ENCODE measurements at places on chromosomes 4 and X.

DNA sequence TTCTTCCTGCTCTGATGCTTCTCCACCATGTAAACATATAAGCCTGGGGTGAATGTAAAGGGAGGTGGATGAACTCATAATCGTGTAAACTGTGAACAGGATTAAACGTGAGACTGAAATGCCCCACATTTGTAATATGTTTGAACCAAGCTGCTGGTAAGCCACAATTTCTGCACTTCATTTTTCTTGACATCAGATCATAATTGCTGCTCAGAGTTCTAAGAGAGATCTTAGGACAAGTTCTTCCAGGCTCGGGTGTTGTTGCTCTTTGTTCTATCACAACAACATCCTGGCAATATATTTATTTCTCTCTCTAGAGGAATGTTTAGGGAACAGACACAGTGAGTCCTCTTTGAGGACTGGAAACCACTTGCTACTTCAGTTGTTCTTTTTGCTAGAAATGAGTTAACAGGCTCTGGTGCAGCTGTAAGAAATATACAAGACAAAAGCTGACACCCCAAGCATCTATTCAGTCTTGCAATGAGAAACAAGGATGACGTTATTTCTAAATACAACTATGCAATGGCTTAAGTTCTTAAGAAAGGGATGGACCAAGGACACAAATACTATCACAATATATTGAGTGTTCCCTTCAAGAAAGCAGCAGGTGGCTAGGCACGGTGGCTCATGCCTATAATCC, 59.6 kb downstream of the LNX1 start:
- no peak for DNase-seq

DNA sequence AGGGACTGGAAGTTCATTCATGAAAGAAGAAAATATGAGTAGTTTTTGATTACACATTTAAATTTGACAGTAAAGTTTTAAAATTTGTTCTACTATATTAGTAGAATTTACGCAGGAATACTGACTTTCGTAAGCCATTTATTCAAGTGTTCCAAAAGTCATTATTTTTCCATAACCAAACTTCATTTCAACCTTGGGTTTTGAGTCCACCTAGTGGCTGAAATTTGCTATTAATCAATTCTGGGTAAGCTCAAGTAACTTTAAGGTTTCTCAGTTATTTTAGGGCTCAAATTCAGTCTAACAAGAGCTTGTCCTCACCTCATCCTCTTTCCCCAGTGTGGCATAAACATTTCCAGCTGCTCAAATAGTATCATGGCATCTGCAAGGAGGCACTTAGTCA, 175.4 kb downstream of the SH3BGRL start:
- peak; percentile 28 for DNase-seq

- no peak for DNase-seq
These were observed 190.1 kb upstream of the ITM2A start for GRCh38 chrX:79557212-79557611.

- DNase-seq: peak; percentile 48
These were observed 2.7 kb upstream of the PYURF start for GRCh38 chr4:88526221-88526815.

GRCh38 chrX:141185366-141185765, 8.4 kb upstream of the LDOC1 start:
- no peak for DNase-seq

DNA sequence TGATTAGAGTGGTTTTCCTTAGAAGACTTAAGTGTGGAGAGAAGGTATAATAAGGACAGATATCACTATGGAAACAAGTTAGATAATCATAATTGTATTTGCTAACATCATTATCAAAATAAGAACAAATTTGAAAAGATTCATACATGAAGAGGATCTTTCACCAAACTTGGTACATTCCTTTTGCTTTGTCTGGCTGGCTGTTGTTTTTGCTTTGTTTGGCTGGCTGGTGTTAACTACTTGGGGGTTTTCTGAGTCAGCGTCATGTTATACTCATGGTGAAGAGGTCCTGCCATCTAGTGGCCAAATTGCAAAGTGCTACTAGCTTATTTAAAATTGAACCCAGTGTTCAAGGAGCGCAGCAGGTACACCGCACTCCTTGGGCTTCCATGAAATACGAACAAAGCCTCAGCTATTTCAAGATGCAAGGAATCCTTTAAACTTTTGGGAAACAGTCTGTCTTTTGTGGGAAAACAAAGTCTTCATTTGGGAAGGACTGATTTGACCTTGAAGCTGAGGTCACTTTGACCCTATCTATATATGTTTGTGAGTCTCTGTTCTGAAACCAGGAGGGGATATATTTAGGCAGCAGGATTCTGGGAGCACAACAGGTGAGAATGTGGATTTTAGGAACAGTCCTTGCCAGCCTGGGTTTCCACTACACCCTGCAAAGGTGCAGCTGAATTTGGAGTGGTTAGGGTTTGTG, 129.7 kb downstream of the PLS3 start:
- DNase-seq: peak; percentile 79

DNA sequence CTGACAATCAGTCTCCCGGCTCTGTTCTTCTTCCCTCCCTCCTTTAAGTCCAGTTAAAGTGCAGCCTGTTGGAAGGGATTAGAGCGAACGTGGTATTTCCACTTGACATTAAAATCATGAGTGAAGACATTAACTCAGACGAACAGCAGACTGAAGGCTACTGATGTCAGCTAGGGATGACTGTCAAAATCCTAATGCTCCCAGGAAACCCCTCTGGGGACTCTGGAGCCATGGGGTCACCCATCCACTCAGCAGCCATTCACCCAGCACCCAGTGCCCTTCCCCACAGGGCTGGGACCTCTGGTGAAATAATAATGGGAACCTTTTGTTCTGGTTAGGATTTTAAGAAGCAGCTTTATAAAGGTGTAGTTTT, 113.9 kb downstream of the DRD5 start:
- DNase-seq: no peak

- no peak for DNase-seq
These were observed 40.3 kb downstream of the MED28 start for GRCh38 chr4:17654701-17655100.

DNA sequence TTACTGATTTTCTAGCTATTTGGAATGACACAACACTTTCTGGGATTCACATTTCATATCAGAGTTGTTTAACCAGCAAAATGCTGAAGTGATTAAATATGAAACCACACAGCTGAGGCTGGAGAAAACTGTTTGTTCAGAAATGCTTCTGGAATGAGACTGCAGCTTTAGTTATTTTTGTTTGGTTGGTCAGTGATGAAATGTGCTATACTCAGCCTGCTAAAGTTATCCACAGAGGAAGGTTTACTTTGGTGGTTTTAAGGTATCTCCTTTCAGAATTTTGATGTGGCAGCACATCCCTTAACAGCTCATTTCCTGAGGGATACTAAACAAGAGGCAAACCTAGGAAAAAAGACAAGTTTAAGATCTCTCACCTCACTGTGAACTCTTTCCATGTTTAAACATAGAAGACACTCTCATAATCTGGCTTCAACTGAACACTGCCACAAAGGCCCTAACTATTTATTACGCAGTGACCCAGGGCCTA, 106.6 kb upstream of the PDE5A start:
- DNase-seq: peak; percentile 90

DNA sequence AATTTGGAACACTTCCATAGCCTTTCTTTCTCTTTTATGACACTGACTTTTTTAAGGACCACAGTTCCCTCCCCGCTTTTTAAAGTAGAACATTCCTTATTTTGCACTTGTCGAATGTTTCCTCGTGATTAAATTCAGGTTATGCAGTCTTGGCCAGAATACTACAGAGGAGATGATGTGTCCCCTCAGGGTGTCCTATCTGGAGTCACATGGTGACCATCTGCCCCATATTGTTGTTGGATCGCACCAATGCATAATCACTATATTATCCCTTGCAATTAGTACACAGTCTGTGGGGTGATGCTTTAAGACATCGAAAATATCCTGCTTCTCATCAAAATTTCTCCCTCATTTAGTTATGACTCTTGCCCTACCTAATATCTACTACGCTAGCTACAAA, 27.4 kb downstream of the WDFY3 start:
- DNase-seq: peak; percentile 2

GRCh38 chr4:155592179-155592937, 74.3 kb upstream of the GUCY1A1 start:
- DNase-seq: no peak

DNA sequence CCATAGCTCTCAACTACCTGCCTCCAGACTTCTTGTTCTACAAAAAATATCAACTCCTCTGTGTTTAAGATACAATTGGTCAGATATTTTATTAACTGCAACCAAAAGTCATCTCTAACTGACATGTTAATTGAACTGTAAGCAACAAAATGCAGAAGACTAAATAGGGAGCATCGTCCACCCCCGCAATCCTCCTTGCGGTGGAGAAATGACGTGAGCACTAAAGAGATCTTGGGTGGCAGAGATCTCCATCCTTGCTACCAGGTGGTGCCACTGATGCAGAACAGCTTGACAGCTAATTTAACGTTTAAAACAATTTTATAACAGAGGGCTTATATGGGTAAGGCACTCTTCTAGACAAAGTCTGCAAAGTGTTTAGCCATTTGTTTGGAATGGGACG, 164.4 kb upstream of the FTHL17 start:
- no peak for DNase-seq

DNA sequence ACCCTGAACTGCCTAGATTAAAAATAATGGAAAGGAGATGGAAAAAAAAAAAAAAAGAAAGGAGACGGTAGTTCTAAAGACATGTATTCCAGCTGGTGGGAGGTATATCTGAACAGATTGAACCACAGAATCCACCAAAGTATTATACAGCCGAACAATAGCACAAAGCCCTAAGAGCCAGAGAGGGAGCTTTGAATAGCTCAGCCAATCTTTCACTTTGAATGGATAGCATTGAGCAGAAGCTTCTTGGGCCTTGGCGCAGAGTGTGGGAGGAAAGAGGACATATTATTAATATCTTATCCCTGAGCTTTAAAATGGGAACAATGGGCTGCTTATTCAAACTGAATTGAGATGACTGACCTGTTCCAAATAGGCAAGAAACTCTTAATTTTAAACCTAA, 147.8 kb upstream of the PAQR3 start:
- no peak for DNase-seq

DNA sequence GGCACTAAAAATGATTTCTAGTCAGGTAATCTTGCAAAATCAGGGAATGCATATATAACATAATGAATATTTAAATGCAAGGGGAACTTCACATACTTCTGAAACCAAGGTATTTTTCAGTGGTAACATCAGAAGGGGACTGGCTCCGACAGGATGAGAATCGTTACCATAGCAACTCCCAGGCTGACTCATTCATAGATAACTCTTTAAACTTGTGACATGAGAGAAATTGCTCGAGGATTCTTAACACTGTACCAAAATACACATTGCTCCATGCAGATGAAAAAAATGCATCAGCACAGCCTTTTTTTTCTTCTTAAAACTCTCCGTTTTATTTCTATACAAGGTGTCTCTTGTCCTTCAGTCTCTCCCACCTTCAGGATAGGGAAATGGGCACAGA, 114.3 kb downstream of the GABRB1 start:
- peak; percentile 84 for DNase-seq

- no peak for DNase-seq
These were observed 62.7 kb downstream of the ANTXR2 start for GRCh38 chr4:80010316-80010715.

GRCh38 chr4:108109997-108110416, 58.7 kb downstream of the LEF1 start:
- no peak for DNase-seq

DNA sequence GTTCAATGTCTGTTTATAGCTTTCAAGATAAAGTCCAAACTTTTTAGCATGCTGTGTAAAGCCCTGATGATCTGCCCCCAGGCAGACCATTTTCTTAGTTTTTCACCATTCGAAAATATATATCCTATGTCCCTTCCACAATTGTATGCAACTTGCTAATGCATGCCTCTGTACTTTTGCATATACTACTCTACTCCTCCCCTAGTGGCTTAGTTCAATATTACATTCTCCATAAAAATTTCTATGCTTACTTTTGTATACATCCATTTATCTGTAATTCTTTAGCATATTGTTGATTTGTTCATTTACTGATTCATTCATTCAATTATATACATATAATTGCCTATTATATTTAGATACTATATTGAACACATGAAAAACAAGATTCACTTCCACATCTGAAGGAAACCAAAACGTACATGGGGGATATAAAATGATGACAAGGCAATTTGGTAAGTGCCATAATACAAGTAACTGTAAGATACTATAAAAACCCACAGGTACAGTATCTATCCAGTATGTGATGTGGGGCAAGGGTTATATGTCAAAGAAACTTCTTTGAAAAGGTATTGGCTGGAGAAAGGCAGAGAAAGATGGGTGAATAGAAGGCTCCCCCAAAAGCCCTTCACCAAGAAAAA, 902.5 kb downstream of the FAM133A start:
- no peak for DNase-seq

- DNase-seq: peak; percentile 93
These were observed 41.9 kb upstream of the SOD3 start for GRCh38 chr4:24753519-24753918.
